ENCODE measurements at places on chromosomes 7 and 10.
A peak's percentile ranks its signal among the peaks of the same experiment; 100 is the strongest.

GRCh38 chr7:147567043-147567442, 1023.5 kb upstream of the C7orf33 start:
- no peak for DNase-seq

- DNase-seq = no peak
These were observed 331.8 kb downstream of the CALN1 start for GRCh38 chr7:72080341-72080766.

DNA sequence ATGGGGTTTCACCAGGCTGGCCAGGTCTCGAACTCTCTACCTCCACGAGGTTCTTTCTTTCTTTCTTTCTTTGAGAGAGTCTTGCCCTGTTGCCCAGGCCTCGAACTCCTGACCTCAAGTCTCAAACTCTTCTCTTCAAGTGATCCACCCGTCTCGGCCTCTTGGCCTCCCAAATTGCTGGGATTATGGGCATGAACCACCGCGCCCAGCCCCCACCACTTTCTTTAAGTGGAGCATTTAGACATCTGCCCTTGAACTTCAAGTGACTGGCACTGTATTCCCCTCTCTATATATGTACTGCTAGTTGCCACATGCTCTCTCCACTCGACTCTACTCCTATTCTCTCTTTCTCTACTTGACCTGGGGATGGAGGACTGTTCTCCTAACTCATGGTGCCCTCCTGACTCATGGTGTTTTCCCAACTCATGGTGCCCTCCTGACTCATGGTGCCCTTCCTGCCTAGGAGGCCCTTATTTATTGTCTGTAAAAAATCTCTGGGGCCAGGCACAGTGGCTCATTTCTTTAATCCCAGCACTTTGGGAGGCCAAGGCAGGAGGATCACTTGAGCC, 19.3 kb upstream of the ACHE start:
- DNase-seq = no peak

DNA sequence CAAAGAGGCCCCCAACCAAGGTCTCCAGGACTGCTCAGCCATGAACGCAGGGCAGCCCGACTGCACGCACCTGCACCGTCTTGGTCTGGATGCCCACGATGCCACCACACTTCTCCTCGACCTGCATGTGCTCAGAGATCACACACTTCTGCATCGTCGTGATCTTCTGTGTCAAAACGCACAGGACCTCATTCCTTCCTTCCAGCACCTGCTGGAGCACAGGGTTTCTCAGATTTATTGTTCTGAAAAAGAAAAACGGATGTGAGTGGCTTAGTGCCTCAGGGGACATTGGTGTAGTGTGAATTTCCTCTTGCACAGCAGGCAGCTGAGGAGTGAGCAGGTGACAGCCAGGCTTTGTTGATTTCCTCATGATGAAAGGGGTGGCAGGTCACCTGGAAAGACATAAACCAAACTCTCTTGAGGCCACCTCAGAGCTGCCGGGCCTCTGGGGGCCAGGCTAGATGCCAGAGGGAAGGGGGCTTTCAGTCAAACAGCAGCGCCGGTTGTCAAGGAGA, 38.2 kb downstream of the GSDME start:
- DNase-seq = peak; percentile 51

GRCh38 chr10:3748484-3748883, 36.5 kb downstream of the KLF6 start:
- no peak for DNase-seq

DNA sequence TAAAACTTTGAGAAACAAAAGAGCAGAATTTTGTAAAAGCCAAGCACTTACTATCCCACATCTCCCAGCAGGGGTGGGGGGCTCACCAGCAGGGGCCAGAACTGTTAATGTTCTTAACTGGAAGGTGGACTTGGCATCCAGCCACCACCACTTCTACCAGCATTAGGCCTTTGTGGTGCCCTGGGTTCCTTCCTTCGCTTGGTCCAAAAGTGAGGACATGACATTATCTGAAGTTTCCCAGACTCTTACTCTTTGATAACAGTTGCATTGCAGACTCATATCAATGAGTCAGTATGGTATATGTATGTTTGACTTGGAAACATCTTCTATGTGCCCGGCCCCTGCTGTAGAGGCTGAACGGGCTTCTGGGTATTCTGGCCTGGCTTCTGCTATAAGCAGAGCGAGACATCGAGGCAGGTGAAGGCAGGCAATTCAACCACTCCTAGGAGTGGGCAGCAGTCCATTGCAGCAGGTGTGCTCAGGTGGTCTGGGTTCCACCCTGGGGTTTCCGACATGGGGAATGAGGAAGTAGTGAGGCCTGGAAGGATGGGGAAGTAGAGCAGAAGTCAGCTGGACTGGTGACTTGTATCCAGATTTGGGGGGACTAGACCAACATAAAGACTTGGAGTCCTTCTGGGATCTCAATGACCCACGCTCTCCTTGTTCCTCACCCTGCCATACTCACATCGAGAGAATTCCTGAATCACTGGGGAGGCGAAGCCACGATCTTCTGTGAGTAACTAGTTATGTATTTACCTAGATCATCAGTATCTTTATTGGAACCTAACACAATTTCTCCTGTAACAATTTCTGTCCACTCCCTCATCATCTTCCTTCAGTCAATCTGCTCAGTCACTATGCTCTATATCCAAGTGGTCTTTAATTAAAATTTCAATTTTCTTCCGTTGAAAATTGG, 4.1 kb downstream of the ZNF777 start:
- DNase-seq = no peak

GRCh38 chr10:99375426-99375825, 46.3 kb downstream of the CNNM1 start:
- DNase-seq = no peak

DNA sequence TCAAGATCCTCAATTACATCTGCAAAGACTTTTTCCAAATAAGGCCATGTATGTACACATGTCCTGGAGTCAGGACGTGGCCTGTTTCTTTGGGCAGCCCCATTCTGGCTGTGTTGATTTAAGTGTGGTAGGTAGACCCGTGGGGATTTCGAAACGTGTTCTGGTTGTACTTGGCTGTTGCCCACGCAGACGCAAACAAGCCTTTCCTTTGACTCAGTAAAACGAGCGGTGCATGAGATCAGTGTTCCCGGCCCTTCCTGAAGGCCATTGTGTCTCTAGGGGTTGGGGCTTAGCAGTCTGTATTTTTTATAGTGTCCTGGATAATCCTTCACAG, 64.8 kb upstream of the DNAJB6 start:
- no peak for DNase-seq

GRCh38 chr7:44580945-44581878, 819 bp downstream of the TMED4 start:
- DNase-seq = peak; percentile 41

DNA sequence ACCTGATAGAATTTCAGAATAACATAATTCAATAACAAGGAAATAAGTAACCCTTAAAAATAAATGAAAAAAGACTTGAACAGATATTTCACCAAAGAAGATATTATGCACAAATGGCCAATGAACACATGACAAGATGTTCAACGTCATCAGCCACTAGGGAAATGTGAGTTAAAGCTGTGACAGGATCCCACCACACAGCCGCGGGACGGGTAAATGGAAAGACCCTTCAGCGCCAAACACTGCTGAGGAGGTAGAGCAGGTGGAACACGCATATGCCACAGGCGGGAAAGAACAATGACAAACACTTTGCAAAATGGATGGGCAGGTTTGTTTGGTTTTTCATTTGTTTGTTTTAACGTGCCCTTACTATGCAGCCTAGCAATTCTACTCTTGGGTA, 86.1 kb upstream of the RNF32 start:
- DNase-seq = no peak

DNA sequence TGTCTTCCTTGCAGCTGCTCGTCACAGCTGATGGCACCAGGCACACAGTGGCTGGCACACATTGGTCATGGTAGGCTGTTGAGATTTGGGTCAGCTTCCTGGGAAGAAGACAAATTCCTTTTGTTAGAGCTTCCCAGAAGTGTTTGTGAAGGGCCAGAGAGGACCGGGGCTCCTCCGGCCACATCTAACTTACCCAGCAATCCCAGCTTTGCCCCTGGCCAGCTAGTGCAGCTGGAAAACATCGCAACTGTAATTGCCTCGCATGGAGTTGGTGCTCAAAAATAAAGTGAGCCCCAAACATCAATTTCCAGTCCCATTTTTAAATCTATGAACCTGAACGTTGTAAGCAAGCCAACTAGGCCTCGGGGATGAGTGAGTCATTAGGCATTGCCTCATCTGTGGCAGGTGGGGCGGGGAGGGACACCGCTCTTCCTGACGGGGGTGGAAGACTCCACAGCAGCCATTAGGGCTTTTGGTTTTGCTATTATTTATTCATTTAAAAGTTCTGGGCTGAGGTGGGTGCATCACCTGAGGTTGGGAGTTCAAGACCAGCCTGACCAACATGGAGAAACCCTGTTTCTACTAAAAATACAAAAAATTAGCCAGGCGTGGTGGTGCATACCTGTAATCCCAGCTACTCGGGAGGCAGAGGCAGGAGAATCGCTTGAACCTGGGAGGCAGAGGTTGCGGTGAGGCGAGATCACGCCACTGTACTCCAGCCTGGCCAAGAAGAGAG, 12.4 kb downstream of the CPA5 start:
- DNase-seq = no peak

GRCh38 chr7:27163288-27164044, 1.9 kb downstream of the HOXA9 start:
- DNase-seq = no peak

DNA sequence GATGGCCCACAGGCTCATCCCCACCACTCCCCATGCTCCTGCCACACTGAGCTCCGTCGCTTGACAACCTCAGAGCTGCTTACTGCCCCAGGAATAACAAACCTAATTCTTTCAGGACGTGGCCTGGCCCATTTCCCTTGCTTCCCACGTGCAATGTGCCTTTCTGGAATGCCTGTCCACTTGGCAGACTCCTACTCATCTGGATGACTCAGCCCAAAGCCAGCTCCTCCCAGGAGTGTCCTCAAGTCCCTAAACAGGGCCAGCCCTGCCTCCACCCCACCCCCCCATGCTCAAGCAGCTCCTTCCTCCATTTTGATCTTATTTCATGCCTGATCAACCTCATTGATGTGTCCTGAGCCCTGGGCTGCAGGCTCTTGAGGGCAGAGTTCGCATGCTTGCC, 164.9 kb upstream of the RNF32 start:
- DNase-seq = no peak

GRCh38 chr10:59098387-59098786, 78.1 kb upstream of the PHYHIPL start:
- no peak for DNase-seq

Data from germinal center (tissue), 1 donor.